Stimulated activated CD8-positive, alpha-beta memory T cell treated with anti-CD3 and anti-CD28 coated beads, Interleukin-15, amount 100 ng/mL, for 1 hour (primary cell): ENCODE measurements at places on chromosomes 1 and 21.

DNA sequence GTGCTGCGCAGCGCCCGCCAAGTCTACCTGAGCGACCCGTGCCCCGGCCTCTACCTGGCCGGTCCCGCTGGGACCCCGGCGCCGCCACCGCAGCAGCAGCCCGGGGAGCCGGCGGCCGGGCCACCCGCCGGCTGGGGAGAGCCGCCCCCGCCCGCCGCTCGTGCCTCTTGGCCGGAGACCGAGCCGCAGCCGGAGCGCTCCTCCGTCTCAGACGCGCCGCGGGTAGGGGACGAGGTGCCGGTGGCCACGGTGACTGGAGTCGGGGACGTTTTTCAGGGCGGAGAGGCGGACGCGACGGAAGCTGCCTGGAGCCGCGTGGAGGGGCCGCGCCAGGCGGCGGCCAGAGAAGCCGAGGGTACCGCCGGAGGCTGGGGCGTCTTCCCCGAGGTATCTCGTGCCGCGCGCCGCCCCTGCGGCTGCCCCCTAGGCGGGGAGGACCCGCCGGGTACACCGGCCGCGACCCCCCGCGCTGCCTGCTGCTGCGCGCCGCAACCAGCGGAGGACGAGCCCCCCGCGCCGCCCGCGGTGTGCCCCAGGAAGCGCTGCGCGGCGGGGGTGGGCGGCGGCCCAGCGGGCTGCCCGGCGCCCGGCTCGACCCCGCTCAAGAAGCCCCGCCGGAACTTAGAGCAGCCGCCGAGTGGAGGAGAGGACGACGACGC, 646 bp downstream of the IER5 start:
- no peak for DNase-seq

DNA sequence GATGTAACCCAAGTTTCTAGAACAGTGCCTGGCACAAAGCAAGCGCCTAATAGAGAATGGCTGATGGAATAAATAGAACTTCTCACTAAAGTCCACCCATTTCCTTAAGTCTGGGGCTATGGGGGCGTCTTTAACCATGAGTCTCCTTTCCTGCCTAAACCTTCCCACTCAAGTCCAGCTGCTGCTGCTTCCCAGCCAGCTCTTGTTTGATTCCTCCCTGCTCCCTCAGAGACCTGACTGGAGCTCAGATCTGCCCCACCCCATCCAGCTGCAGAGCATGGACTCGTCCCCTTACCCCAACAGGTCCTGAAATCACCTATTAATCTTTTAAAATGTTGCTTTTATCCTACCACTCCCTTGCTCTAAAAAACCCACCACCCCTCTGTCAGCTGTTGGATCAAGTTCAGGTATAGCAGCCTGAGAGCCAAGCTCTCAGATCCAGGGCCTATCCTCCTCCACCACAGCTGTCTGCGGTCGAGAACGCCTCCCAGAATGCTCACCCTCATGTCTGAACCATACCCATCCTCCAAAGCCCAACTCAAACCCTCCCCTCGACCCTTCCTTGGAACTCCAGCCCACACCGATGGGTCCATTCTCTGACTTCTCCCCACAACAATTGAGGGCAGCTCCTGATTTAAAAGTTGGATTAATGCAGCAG, 12.8 kb upstream of the GALNT2 start:
- no peak for DNase-seq

DNA sequence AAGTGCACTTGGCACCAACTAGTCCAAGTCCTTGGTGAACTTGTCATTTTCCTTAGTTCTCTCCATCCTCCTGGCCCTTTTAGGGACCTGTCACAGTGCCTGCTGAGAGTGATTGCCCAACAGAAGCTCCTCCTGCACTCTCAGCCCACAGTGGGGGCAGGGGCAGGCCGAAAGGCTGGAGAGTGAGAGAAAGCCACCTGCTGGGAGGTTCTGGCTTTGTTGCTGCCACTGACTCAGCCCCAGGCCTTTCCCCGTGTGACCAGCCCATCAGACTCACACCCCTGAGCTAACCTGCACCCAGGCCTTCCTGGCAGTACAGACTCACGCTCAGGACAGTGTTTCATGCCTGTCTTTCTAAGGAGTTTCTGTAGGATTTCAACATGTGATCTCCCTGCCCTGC, 17.1 kb upstream of the PROK1 start:
- DNase-seq = no peak

GRCh38 chr1:211118407-211119102, 15.4 kb downstream of the KCNH1 start:
- no peak for DNase-seq

- no peak for DNase-seq
These were observed 12.8 kb upstream of the COG2 start for GRCh38 chr1:230629511-230629910.

- no peak for DNase-seq
These were observed 494.0 kb downstream of the KCNT2 start for GRCh38 chr1:196114193-196114592.

- no peak for DNase-seq
These were observed 81.1 kb upstream of the SLFNL1 start for GRCh38 chr1:41102653-41103052.

DNA sequence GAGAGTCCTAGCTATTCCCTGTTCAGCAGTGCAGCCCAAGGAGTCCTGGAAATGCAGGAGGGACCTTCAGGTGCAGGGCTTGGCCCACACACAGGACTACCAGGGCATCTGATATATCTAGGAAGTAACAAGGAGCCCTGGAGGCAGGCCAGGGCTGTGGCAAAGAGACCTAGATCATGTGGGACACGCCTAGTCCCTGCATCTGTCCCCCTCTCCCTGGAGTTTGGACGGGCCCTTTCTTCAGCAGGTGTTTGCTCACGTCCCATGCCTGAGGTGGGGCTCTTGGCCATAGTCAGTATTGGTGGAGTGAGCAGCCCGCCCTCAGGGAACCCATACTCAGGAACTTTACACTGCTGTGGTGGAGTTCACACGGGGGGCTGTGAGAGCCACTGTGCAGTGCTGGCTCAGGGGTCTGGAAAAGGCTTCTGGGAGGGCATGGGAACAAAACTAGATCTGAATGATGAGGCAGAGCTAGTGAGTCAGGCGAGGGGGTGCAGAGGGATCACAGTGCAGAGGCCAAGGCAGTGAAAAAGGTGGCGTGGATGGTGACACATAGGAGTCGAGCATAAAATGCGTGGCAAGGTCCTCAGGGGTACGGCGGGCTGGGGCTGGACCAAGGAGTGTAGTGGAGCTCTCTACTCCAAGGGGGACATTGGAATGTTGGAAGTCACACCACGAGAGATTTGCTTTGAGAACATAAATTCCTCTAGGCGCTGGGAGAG, 25.6 kb downstream of the TMEM53 start:
- DNase-seq = no peak

DNA sequence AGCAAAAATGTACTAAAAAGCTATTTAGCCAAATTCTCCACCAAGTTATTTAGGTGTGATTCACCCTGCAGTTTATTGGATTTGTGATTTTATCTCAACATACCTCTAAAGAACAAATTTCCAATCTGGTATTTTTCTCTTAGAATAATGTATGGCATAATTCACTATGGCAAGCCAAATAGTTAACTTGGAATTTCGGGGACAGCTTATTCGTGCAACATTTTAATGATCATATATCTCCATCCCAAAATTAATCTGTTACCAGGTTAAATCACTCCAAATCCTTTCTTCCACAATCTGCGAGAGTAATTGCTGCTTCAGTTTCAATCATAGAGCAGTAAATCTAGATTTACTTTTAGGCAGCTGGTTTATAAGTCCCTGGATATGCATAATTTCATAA, 53.4 kb downstream of the ERICH3 start:
- DNase-seq = no peak

DNA sequence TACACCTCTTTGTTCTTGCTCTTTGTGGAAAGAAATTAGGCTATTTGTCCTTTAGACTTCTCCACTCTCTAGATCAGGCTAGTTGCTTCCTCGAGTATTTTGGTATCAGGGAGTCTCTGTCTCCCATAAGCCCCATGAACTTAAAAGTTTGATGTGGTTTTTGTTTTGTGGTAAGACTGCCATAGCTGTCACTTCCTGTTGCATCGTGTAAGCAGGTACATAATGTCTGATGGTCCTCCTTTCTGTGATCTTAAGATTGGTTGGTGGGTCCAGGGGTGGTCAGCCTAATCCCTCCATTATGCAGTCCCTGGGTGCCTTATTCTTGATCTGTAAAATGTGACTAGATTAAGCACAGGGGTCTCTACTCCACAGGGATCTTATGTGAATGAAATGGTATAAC, 23.1 kb downstream of the CD53 start:
- no peak for DNase-seq

DNA sequence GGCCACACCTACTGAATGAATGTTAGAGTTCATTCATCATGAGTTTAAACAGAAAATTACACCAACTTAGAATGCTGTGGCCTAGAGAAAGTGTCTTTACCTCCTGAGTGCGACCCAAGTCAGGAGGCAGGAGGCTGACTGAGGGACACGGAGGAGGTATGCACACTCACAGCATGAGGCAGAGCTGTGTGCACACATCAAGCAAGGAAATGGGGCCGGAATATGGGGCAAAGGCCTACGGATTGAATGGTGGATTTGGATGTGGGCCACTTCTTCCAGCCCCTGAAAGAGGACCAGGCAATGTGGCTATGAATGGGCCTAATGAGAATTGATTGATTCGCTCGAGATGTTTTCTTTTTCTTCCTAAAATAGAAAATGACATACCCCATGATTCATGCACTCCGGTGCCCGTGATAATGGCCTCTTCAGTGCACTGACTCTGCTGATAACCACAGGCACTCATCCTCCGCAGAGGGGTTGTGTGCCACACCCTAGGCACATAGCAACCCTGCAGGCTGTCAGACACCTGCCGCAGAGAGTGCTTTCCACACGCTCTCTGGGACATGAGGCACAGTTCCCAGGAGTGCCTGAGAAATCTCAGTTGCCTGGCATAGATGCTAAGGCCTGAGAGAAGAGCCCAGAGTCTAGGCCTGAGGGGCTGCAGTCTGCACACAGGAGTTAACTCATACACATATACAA, 155.5 kb downstream of the GLUL start:
- DNase-seq = no peak

- DNase-seq = no peak
These were observed 11.3 kb downstream of the CSTB start for GRCh38 chr21:43764576-43765495.
